ENCODE measurements at places on chromosomes 12 and 14. TPM values are rescaled to one million over a fixed set of nuclear protein-coding genes. Genes with fewer than 3 reads are reported as not detected.

DNA sequence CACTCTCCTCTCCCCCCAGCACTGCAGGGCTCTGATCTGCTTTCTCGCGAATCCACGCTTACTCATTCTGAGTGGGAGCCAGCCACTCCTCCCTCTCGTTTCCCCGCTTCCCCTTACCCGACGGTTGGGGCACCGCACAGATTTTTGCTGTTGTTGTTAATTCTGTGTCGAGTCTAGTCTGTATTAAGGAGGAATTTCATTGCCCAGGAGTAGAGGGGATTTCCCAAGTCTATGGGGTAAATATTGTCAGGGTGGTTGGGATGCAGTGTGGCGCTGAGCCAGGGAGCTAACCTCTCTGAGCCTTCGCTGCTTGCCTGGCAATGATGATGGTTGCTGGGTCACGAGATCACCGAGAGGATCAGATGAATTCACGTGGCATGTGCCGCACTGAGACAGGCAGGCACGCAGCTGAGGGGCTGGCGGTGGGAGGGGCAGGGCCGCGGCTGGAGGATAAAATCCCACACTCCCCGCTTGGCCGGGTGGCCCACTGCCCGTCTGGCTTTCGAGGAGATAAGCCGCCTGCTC lies 18.5 kb downstream of the NCOR2 start:
- DNase-seq, result peak; percentile 74

DLGAP5 gene
- total RNA-seq, result 2.2 TPM

GRCh38 chr12:42130672-42131402 lies 13.8 kb downstream of the GXYLT1 start:
- DNase-seq, result peak; percentile 78

DNA sequence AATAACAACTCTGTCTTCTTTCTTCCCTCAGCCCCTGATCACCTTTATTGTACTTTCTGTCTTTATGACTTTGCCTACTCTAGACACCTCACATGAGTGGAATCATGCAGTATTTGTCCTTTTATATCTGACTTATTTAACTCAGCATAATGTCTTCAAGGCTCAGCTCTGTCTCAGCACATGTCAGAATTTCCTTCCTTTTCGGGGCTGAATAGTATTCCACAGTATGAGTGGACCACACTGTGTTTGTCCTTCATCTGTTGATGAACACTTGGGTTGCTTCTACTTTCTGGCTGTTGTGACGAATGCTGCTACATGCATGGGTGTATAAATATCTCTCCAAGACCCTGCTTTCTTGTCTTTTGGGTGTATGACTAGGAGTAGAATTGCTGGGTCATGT lies 117.6 kb downstream of the KIF26A start:
- DNase-seq, result no peak

GRCh38 chr14:24292118-24292807 lies 7.3 kb downstream of the DHRS1 start:
- DNase-seq, result no peak

GRCh38 chr14:102184316-102185035 lies 44.8 kb downstream of the WDR20 start:
- no peak for DNase-seq

IL23A gene
- 0.32 TPM for total RNA-seq

DNA sequence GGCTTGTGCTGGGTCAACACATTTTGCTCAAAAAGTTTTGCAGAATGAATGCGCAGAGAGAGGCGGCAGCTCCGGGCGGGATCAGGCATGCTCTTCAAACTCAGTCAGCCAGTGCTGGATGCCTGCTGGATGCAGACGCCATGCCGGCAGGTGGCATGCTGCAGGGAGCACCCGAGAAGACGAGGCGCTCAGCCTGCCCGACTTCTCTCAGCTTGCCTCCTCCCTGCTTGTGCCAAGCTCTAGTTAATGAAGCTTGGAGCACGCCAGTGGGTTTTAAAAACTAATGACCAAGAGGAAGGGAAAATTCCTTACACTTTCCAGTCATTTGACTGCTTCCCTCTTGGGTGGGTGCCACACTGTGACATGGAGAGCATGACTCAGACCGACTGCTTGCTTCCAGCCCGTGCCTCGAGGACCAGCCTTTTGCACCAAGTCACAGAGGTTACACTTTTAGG lies 39.8 kb downstream of the SLC24A4 start:
- peak; percentile 27 for DNase-seq

PRKD1 gene
- 6.7 TPM for total RNA-seq
